Naive thymus-derived CD4-positive, alpha-beta T cell (primary cell): ENCODE measurements at places on chromosomes 5 and 9.

- DNase-seq: no peak
These were observed 5.0 kb downstream of the S1PR3 start for GRCh38 chr9:88996046-88996920.

- no peak for DNase-seq
These were observed 7.6 kb downstream of the IFNB1 start for GRCh38 chr9:21070171-21070571.

- no peak for DNase-seq
These were observed 26.3 kb downstream of the NMUR2 start for GRCh38 chr5:152378730-152379129.

DNA sequence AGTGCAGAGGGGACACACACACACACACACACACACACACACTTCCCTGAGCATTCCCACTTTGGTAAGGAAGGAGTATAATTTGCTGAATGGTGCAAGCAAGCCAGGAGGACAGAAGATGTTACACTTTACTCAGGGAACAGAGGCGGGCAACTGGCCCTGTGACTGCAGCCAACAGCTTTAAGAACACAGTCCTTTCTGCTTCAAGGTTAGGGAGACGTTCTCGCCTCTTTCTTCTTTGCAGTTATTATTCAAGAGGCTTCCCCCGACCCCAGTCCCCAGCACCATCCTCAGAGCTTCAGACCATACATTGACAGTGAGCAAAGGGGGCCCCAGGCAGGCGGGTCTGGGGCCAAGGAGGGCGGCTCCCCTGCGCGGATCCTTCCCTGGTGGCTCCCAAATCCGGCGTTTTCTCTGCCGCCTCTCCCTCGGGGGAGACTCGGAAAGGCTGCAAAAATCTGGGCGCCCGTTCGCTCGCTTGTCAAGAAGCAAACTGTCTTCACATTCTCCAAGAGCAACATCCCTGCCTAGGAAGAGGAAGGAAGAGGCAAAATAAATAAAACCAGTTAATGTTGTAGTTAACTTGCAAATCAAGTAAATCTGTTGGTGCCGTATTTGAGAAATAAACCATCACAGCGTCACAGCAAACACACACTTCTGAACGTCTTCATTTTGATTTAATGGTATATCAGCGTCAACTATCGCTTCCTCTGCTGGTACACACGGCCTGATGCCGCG is 3.8 kb upstream of the LHX2 start:
- DNase-seq: no peak

GRCh38 chr9:71352837-71353236 is 231.4 kb upstream of the TRPM3 start:
- no peak for DNase-seq

- DNase-seq: no peak
These were observed 269.2 kb downstream of the TMEM38B start for GRCh38 chr9:105963343-105964099.

DNA sequence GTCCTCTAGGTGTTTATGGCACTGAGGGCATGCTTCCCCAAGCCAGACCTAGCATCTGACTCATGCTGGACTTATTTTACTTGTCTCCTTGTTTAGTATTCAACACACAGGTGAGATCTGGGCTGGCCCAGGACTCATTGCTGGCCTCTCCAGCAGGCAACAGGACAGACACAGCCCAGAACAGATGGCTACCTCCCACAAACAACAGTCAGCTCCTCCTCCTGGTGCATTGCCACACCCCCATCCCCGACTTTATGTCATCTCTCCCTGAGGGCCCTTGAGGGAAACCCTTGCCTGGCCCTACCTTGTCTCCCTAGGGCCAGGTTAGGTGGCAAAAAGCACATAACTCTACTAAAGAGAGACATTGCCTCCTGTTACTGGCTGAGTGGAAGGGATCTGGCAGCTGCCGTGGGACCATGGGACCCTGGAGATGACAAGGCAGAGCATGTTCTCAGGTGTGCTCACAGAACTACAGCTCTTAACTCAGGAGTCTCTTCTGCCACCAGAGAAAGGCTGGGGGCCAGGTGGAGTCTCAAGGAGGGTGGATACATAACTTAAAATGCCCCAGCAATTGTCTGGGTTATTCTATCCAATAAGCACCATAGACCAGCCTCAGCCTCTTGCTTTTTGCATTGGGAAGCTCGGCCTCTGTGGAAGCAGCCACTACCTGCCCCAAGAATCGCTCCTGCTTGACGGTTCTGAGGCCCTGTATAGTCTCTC is 2.3 kb downstream of the ACSL6 start:
- DNase-seq: no peak

DNA sequence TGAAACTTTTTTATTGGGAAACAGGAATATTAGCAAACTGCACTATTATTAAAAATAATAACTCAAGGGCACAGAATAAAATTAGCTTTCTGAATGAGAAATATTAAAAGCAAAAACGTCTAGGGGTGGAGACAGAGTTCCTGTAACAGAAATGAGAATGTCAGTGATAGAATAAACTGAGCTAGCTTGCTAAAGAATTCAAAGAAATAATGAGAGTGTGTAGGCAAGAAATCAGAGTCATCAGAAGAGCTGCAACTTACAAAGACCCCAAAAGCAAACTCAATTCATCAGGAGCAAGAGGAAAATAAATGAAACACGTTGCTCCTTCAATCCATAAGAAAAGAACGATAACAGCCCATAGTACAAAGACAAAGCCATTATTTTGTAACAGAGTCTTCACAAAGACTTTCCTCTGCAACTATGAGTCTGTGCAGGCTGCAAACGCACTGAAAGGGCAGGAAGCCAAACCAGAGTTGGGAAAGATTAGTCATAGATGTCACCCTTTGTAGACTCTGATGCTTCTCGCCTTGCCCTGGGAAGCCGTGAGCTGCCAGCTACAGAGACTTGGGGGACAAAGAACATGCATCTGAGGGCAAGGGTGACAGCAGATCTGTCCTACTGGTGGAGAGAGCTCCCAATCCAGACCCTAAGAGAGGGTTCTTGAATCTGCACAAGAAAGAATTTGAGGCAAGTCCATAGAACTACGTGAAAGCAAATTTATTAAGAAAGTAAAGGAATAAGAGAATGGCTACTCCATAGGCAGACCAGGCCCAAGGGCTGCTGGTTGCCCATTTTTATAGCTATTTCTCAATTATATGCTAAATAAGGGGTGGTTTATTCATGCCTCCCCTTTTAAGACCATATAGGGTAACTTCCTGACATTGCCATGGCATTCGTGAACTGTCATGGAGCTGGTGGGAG is 40.8 kb downstream of the SHC3 start:
- no peak for DNase-seq

GRCh38 chr5:134177369-134178095 is 782 bp upstream of the SKP1 start:
- no peak for DNase-seq

DNA sequence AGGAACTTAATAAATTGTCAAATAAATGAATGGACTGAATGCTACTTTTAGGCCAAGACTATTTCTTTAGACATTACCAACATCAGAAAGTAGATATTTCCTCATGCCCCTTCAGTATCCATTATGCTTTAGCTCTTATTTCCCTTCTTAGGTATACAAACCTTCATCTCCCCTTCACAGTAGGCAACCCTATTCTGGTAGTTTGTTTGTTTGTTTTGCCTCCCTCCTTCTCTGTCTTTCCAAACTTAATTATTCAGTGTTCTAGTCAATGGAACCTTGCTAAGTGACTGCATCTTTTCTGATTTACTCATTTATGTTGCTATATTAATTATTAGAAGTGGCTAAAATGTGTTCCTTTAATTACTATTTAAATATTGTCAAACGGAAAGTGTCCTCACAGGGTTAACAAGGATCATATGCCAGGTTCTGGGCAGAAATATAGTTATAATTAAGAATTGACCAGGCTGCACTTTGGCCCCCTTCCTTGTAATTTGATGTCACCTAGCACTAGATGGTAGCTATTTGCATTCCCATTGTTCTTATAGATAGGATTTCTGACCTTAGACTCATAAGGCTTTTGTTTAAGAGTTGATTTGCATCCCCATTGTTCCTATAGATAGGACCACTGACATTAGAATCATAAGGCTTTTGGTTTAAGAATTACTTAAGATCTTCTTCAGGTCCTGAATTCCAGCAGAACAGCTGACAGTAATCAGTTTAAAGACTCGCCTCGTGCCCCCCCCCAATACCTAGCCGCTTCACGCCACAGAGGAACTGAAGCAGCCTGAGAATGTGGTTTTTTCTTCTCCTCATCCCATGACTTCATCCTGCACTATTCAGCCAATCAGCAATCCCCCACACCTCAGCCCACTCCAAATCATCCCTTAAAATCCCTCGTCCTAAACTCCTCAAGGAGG is 84.4 kb upstream of the NUDT12 start:
- DNase-seq: no peak

- DNase-seq: no peak
These were observed 6.4 kb upstream of the ACOT12 start for GRCh38 chr5:81400375-81400774.

GRCh38 chr5:120690621-120691407 is 226.7 kb downstream of the PRR16 start:
- DNase-seq: no peak

DNA sequence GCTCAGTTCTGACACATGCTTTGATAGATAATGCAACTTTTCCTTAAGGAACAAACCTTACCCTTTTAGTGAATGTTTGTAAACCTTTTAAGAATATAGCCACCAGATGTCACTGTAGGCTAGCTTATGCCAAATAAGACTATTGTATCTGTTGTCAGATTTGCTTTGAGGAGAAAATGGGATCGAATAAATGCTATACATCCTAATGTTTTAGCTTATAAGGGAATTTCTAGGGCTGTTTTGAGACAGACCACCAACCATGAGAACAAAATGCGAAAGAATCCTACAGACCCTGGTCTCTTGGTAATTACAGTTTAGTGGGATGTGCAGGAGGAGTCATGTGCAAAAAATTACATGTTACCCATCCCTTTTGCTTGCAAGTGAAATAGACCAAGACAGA is 127.6 kb upstream of the NMUR2 start:
- DNase-seq: no peak

- no peak for DNase-seq
These were observed 8.8 kb downstream of the ATP10B start for GRCh38 chr5:160843240-160843639.

DNA sequence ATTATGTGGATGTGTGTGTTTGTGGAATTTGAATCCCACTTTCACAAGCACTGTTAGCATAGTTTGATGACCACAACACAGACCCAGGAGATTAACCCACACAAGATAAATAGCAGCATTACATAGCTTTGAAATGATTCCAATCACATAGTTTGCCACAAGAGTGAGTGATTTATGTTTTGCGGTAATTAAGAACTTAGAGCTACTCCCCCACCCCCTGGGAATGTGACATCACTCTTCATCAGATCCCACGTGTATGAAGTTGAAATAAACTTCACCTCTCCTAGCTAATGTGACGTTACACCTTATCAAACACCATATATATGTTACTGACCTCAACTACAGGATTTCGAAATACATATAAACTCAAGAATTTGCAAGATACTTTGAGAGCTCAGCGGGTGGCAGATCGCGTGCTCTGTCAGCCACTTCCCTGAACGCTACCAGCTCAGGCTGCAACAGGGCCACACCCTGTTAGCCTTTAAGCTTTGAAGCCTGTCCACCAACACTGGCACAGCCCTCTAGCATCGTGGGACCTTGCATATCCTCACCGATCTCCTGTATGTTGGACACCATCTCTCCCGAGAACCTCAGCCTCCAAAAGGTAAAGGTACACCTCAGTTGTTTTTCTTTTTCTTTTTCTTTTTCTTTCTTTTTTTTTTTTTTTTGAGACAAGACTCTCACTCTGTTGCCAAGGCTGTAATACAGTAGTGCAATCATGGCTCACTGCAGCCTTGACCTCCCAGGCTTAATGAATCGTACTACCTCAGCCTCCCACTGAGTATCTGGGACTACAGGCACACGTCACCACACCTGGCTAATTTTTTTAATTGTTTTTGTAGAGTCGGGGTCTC is 1.7 kb upstream of the AGTPBP1 start:
- no peak for DNase-seq

GRCh38 chr9:81724242-81724889 is 35.0 kb upstream of the TLE1 start:
- no peak for DNase-seq

- DNase-seq: no peak
These were observed 448.4 kb downstream of the PSAT1 start for GRCh38 chr9:78745331-78745730.
